Activated CD8-positive, alpha-beta memory T cell treated with anti-CD3 and anti-CD28 coated beads for 36 hours (primary cell): ENCODE measurements at places on chromosomes 6 and 20. TPM values are rescaled to one million over a fixed set of nuclear protein-coding genes. Genes with fewer than 3 reads are reported as not detected.

OXT gene
- total RNA-seq, result not detected

EYS gene
- total RNA-seq, result not detected

CLPSL2 gene
- not detected for total RNA-seq

TULP4 gene
- 27.0 TPM for total RNA-seq

MUC21 gene
- not detected for total RNA-seq

FAXC gene
- total RNA-seq, result 0.10 TPM

CFAP206 gene
- total RNA-seq, result not detected

CPXM1 gene
- total RNA-seq, result 1.7 TPM

CYB5R4 gene
- 30.7 TPM for total RNA-seq

CCR6 gene
- total RNA-seq, result 5.3 TPM

PPARD gene
- total RNA-seq, result 17.8 TPM

VNN1 gene
- total RNA-seq, result not detected

RAD21L1 gene
- total RNA-seq, result not detected

TULP1 gene
- total RNA-seq, result not detected

SFTA2 gene
- total RNA-seq, result not detected

FILIP1 gene
- total RNA-seq, result not detected

CST4 gene
- not detected for total RNA-seq

SRMS gene
- not detected for total RNA-seq

PSORS1C2 gene
- total RNA-seq, result not detected

PAK5 gene
- total RNA-seq, result not detected

FRK gene
- 0.06 TPM for total RNA-seq

XKR7 gene
- total RNA-seq, result 0.02 TPM

SLC35D3 gene
- not detected for total RNA-seq

MOG gene
- not detected for total RNA-seq

NOTCH4 gene
- 1.5 TPM for total RNA-seq

ASIP gene
- not detected for total RNA-seq

SIRPB2 gene
- total RNA-seq, result not detected

CCM2L gene
- total RNA-seq, result not detected

PRKN gene
- total RNA-seq, result not detected

BTNL2 gene
- not detected for total RNA-seq
